ENCODE measurements at places on chromosomes 16 and 17.

DNA sequence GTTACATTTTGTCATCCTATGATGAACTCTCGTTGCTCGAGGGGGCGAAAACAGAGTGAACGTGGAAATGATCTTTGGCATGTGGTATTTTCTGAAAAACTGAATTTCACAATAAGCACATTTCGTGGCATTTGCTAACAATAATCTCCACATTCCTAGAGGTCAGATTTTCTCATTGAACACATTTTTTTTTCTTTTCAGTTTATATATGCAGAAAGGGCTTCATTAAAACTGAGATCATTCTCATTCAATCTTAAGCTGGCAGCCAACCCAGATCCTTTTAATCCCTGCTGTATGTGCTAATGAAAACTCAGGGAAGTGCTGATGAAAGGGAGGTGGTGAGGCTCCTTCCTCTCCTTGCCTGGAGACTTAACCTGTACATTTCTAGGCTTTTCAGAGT is 52.6 kb downstream of the PRKCA start:
- no peak for DNase-seq

GRCh38 chr16:84889066-84889465 is 69.3 kb downstream of the CRISPLD2 start:
- no peak for DNase-seq

DNA sequence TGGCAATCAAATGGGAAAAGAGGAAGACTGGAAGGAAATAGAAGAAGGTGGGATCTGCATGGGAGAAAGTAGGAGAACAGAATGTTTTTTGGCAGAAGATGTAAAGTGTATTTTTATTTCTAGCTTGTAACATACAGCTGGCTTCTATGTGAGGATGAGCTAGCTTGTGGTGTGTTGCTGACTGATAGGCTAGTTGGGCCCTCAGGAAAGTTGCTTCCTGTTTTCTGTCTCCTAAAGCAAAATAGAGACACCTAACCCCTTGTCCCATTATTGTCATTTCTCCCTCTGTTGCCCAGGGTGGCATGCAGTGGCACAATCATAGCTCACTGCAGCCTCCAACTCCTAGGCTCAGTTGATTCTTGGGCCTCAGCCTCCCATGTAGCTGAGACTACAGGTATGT is 15.9 kb downstream of the TNRC6A start:
- DNase-seq = no peak

GRCh38 chr17:77376795-77377709 is 236.3 kb downstream of the SEC14L1 start:
- DNase-seq = no peak

DNA sequence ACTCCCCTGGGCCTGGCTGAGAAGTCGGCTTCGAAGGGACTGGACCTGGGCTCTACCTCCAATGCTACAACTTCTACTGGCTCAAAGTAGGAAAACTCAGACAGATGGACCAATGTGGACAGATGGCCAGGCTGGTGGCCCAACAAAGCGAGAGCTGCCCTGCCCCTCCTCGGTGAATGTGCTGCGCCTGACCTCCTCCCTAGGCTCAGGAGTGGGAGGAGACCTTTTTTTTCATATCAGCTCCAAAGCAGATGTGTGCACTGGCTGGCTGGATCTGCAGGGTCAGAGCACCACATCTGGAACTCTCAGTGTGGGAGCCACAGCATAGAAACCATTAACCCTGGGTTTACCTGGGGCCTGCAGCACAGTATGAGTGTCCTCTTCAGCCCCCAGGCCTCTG is 20.8 kb downstream of the ATP6V0D1 start:
- no peak for DNase-seq

- DNase-seq = no peak
These were observed 37.5 kb upstream of the CCR7 start for GRCh38 chr17:40602445-40603443.

- no peak for DNase-seq
These were observed 189.5 kb downstream of the ABCC12 start for GRCh38 chr16:47966325-47966724.

DNA sequence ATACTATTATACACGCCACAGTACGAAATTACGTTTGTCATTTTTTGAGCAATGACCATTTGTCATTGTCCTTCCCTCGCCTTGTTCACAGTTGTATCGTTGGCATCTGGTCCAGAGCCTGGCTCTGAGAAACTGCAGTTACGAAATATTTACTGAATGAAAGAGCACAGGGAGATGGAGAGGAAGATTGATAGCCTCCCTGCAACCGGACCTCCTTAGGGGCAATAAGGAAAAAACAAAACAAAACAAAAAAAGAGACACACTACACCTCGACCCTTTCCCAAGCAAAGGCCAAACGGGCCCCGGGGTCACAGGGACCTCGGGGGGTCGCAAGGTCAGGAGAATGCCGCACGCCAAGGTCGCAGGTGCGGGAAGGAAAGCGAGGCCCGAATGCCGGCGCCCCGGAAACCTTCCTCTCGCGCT is 857 bp downstream of the GOT2 start:
- DNase-seq = peak; percentile 16

DNA sequence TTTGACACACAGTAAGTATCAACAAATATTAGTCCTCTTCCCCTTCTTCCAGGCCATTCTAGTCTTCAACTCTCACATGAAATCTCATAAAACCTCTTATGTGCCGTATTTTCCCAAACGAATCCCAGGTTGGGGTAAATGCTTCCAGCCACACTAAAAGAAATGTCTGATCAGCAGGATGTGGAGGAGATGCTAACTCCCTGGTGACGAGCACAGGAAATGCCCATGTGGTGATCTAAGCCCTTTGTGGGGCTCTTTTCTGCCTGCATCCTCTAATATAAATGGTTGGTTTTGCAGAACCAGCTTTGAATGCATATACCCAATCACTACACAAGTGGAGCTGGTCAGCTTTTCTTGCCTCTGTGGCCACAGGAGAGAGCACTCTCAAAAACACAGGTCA is 498.2 kb upstream of the ERCC4 start:
- DNase-seq = no peak

DNA sequence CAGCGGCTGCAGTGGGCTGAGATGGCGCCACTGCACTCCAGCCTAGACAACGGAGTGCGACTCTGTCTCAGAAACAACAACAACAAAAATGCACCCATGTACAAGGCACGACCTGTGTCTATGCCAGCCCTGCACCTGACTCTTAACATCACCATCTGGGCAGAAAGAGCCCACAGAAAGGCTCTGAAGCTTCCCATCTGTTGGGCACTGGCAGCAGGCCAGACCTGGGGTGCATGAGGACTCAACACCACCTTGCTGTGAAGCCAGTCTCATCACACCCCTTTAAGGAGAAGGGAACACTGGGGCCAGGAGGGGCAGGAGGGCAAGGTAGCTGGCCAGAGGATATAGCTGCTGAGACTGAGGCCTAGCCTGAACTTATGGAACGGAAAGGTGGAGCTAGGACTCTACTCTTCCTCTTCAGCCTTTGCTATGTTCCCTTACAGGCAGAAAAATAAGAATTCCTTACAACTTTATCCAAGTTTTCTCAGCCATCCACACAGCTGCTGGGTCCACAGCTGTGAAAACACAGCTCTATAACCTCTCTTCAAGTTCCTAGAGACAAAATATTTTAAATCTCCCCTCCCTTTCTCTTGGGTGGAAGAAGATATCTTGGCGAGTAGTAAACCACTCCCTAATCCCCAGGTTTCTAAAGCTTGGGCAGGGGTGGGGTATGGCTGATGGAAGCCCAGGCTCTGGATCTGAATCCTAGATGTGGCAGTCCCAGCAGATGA is 2.8 kb downstream of the ELOB start:
- DNase-seq = no peak

- no peak for DNase-seq
These were observed 1504.5 kb downstream of the CDH11 start for GRCh38 chr16:63617047-63617989.

- no peak for DNase-seq
These were observed 4.8 kb upstream of the INPP5K start for GRCh38 chr17:1521086-1521640.

DNA sequence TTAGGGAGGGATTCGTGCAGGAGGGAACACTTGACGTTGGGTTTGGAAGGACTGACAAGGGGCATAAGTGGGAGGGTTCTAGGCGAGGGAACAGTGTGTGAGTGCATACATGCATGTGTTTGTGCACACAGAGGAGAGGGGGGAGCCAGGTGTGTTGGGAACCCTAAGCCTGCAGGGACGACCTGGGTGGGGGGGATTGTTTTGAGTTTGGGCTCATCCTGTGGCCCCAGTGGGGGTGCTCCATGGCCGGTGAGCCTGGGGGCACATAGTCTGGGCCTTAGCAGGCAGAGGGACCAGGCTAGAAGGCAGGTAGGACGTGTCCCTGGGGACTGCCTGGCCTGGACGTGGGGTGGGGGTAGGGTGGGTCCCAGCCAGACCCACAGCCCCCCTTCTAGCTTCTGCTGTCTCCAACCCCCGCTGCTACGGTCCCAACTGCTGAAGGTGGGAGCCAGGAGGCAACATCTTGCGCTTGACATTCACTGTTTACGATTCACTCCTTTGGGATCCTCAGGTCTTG is 11.9 kb upstream of the RASD1 start:
- no peak for DNase-seq

GRCh38 chr16:2207872-2208271 is 2.6 kb downstream of the MLST8 start:
- no peak for DNase-seq

- no peak for DNase-seq
These were observed 19.2 kb downstream of the FAM234A start for GRCh38 chr16:253833-254232.

GRCh38 chr16:35562919-35563318 is 2103.5 kb downstream of the TP53TG3F start:
- DNase-seq = no peak

DNA sequence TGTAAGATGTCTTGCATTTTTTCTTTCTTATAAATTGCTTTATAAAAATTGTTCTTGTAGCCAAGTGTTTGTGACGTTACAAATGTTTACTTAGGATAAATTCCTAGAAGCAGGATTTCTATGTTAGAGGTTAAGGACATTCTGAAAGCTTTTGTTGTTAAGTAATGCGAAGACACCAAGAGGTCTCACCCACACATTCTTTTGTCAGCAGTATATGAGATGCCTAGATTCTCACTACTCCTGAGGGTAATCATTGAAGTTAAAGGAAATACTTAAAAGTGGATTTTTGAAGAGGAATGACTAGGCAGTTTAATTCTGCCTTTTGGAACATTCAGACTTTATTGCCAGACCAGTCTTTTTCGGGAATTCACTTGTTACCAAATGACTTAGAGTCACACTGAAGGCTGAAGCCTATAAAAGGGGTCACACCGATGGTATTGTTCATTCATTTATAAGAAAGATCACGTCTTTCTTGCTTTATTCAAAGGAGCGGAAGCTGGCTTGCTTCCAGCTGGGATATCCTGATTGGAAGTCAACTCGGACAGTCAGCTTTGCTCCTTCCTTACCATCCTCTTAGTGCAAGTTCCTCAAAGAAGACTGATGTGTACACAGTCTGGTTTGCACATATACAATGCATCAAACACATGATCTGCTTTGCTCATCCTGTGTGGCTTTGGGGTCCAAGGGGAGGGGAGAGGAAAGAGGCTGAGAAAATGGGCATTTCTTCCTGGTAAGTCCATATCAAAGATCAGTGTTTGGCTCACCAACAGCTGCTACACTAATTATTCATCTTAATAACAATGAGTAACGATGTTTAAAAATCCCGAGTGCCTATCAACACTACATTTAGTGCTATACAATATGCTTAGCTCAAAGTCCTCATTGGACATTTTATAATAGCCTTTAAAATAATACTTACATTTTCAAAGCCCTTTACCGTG is 160.0 kb downstream of the MAP2K6 start:
- DNase-seq = no peak

GRCh38 chr16:58419241-58419990 is 27.1 kb downstream of the GINS3 start:
- no peak for DNase-seq

DNA sequence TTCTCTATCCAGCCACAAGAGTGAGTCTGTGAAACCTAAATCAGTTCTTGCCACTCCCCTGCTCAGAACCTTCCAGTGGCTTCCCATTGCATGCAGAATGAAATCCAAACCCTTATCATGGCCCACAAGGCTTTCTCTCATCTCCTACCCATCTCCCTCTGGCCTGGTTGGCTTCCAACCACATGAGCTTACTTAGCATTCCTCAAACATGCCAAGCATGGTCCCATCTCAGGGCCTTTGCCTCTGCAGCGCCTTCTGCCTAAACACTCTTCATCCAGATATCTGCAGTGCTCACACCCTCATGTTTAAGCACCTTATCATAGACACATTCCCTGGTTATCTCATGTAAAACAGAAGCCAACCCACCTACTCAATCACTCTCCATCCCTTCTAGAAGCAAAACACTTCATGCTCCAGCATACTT is 15.5 kb downstream of the TK2 start:
- DNase-seq = no peak

DNA sequence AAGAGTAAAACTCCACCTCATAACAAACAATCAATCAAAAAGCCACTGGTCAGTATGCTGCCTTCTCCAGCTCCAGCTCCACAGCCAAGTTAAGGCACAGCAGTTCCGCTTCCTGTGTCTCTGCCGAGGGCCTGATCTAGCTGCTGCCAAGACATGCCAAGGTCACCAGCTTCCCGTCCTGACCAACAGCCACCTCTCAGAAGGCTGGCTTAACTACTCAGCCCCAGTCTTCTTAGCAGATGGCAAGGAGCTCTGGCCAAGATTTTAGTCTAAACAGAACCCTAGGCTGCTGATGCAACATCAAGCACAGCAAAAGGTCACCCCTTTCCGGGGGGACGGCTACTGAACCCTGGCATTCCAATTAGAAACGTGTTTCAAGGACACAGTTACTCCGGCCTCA is 17.7 kb upstream of the MNT start:
- DNase-seq = no peak

- DNase-seq = no peak
These were observed 30.4 kb downstream of the TEX2 start for GRCh38 chr17:64232466-64233262.

- no peak for DNase-seq
These were observed 12.0 kb upstream of the CRK start for GRCh38 chr17:1467898-1468492.

GRCh38 chr17:28963055-28963611 is 11.8 kb upstream of the PHF12 start:
- no peak for DNase-seq

DNA sequence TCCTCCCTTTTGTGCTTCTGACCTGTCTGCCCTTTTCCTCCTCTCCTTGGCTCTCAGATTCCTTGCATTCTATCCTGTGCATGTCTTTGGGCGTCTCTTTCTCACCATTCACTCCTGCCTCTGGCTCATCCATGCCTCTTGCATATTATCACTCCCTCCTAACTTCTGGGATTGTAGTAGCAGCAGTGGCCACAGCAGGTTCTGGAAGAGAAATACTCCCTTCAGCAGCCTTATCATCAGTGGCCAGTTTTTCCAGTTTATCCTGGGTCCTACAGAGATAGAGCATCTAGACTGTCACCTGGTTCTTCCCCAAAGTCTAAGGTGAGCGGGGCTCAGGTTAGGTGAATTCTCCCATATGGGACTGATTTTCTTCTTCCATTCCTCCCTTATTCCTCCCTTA is 354.0 kb upstream of the CCL2 start:
- DNase-seq = no peak

DNA sequence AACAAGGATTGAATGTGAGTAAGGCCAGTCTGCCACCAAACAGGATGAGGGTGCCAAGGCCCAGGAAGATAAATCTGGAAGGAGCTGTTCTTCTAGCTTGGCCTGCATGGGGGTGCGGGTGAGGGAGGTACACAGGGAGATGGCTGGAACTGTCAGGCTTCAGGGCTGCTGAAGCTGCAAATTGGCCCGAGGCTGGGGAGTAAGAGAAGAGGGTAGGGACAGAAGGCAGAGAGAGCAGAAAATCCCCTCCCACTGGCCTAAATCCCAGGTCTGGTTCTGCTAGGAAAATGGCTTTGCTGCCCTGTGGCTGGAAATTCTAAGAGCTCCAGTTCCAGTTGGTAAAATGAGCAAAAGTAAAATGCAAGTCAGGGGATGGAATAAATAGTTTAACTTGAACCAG is 87.9 kb downstream of the CCDC182 start:
- DNase-seq = peak; percentile 53
